ENCODE measurements at places on chromosomes 4 and X. TPM values are rescaled to one million over a fixed set of nuclear protein-coding genes. Genes with fewer than 3 reads are reported as not detected.

The MAGEC2 gene
- not detected for total RNA-seq

The NEXMIF gene
- 1.8 TPM for total RNA-seq

The RHOXF2B gene
- total RNA-seq, result not detected

The HPGD gene
- 3.2 TPM for total RNA-seq

The WDR19 gene
- 25.7 TPM for total RNA-seq

The MFAP3L gene
- 3.0 TPM for total RNA-seq

The TLR10 gene
- not detected for total RNA-seq

The PASD1 gene
- total RNA-seq, result not detected

The STK26 gene
- 15.4 TPM for total RNA-seq

The TMSB15B gene
- 4.9 TPM for total RNA-seq

The THAP6 gene
- 15.7 TPM for total RNA-seq

The STS gene
- total RNA-seq, result 13.7 TPM

The GSX2 gene
- total RNA-seq, result not detected

The KLB gene
- not detected for total RNA-seq

The EXOSC9 gene
- 11.6 TPM for total RNA-seq

The FDCSP gene
- total RNA-seq, result not detected

The C4orf51 gene
- total RNA-seq, result not detected

The WDFY3 gene
- 105 TPM for total RNA-seq

The GYPE gene
- total RNA-seq, result 1.5 TPM

All from posterior vena cava (tissue), 2 donors.